Ascending aorta (tissue), 2 donors: ENCODE measurements at places on chromosomes 5 and 9.

DNA sequence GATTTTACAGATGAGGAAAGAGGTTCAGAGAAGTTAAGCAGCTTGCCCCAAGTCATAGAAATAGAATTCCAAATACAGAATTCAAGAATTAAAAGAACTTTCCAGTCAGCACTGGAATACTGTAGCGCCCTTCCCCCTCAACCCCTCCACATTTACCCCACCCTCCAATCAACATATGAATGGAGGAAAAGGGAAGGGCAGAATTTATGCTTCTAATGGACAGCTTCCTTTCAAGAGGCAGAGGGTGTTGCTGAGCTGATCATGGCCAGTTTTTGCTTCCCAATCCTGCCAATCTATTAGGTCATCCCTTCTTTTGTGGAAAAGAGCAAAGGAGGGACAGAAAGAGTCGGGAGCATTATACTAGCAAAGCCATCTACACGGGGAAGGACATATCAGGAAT, 39.1 kb upstream of the ANKRD31 start:
- no peak for DNase-seq

- DNase-seq: no peak
These were observed 135.6 kb downstream of the SEMA6A start for GRCh38 chr5:116438979-116439554.

- DNase-seq: no peak
These were observed 36.6 kb downstream of the TTLL11 start for GRCh38 chr9:122056484-122056883.

DNA sequence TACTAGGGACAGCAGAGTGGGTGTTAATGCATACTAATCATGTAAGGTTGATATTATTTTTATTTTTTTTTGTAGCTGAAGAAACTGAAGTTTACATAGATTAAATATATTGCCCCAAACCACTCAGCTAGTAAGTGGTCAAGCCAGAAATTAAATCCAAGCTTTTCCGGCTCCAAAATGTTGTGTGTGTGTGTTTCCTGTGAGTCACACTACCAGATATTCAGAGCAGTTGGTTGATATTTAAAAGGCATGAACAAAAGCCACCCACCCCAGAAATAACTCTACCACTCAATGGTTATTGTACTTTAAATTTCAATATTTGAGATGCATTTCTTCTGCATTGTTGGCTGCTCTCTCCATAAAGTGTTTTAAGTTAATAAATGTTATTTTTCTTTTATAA, 29.5 kb downstream of the KCNN2 start:
- no peak for DNase-seq

GRCh38 chr9:122941582-122942234, 888 bp downstream of the RABGAP1 start:
- no peak for DNase-seq

- DNase-seq: no peak
These were observed 117.9 kb upstream of the GRIA1 start for GRCh38 chr5:153372425-153373129.

DNA sequence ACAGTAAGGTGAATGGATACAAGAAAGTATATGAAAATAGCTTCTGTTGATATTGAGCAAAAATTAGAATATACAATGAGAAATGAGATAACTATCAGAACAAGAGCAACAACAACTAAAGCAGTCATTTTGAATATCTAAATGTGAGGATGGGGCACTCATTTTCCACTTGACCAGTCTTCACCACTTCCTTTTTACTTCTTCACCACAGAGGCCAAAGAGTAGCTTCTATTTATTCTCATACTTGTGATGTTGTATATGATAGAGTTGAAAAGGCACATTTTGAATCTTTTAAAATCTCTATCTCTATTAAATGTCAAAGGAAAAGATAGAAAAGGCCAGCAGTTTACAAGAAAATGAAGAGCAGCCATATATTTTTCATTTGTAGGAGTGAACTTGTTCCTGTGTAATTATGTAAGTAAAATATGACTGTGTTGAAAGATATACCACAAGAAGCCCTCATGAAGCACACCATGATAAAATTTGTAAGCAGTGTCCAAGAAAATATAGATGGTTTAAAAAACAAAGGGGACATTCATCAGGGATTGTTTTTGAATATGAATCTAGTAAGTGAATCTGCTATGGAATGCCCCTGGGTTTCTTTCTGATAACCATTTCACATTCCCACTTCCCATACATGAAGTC, 39.2 kb downstream of the ADAMTS19 start:
- DNase-seq: no peak

GRCh38 chr9:74772121-74772520, 115.6 kb downstream of the TRPM6 start:
- no peak for DNase-seq

DNA sequence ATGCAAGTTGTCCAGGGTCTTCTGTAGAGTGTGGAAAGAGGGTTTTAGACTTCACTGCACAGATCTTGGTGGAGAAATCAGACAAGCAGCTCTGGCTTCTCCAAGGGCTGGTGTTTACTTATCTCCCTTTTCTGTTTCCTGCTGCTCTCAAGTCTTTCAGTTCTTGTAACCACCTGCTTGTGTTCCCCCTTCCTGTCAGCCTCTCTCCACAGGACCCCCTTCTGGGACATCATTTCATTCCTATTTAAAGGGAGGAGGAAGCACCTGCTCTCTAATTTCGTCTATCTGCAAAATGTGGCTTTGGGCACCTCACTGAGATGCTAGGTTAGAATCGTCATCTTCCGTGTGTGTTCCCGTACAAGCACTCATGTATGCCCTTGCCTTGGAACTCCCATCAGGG, 636.2 kb downstream of the MTRR start:
- DNase-seq: no peak

DNA sequence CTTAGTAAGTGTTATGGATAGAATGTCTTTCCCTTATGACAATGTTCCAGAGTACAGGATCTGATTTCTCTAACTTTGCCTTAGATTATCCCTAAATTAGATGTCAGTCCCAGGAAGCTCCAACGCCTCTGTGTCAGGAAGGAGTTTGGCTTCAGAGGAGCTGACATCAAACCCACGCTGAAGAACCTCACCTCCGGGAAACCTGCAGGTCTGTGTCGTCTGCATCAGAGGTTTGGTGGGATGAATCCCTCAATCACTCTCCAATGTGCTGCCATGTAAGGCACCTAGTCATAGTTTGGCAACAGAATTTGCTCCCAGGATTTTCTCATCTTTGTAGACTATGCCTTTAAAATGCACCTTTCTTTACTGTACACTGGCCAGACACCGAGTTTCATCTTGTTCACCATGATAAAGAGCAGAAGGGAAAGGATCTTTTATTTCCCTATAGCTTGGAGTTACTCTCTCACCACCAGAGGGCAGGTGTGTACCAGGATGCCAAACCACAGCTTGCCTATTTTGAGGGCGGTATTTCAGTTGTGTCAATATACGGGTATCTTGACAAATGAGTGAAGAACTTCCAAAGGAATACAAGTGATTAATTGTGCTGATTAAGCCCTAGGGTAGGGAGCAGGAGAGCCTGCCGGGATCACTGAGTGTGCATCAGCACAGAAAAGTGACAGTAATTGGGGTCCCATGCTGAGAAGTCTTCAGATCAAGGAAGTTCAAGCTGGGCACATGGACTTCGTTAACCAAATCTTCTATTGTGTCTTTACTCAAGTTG, 23.4 kb downstream of the MINAR2 start:
- no peak for DNase-seq
